ENCODE measurements at places on chromosomes 2 and 18.

DNA sequence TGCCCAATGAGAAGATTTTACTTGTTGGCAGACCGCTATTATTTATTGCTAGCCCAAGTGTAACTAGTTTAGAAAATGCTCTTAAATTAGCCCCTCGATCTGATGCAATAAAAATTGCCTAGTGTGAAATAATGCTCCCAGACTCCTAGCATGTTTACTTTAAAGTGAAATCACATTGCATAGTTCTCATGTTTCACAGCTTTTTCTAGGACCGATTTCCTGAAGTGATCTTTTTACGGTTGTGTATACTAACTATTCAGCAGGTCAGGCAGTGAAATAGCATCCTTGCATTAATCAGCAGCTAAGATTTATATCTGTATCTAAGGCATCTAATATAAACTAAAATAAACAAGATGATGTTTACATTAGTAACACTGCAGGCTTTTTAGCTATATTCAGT lies 52.4 kb downstream of the PMS1 start:
- no peak for DNase-seq

DNA sequence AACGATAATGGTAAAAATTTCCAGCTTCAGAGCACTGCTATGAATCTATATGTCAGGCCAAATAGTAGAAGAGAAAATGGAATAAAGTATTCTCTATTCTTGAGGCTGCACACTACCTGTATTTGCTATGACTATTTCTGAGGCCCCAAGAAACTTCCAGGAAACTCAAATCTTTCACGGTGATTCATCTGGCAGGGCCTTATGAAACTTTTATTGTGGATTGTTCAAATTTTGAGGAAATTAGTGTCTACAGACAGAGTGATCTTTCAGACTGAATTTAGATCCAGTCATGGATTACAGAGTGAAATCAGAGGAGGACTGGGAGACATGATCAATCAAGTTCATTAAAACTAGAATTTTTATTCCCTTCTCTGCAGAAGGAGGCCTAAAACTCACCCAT lies 4.1 kb upstream of the VSNL1 start:
- DNase-seq = no peak

DNA sequence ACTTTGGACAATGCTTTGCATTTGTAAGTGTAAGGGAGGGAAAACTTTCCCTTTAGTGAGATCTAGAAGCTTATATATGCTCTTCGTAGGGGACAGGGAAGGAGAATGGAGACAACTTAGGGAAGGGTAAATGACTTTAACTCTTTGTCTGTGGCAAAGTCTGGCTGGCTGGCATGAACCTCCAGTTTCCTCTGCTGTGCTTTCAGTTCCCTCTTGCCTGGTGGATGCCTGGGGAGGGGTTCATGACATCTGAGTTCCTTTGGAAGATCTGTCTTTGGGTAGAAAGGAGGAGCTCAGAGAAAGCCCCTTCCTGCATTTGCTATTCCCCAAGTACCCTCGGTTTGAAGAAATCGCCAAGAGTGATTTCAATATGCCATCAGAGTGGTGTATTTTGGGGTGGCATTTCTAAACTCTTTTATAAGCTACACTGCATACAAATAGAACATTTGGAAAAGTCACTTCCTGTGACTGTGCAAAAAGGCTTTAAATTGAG lies 143.6 kb downstream of the VAPA start:
- no peak for DNase-seq

GRCh38 chr2:177573120-177573519 lies 180.5 kb downstream of the AGPS start:
- no peak for DNase-seq

GRCh38 chr18:35942661-35943060 lies 29.8 kb upstream of the RMP24 start:
- DNase-seq = no peak

GRCh38 chr2:23293063-23293462 lies 91.9 kb upstream of the KLHL29 start:
- DNase-seq = no peak

DNA sequence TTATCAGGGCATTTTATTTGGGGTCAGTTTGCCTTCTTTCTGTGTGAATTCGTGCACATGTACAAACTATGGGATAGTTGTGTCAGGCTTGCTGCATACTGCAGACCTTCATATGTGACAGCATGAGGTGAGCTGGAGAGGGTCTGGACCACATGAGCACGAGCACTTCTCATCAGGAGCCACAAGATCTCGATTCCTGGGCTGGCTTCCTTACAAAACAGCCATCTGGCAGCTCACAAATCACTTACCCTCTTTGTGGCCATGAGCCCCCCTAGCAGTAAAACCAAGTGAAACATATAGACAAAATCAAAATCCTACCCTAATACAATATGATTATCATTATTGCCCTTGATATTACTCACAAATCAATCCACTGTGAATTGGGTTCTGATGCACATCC lies 121.2 kb downstream of the MTCL1 start:
- DNase-seq = no peak

DNA sequence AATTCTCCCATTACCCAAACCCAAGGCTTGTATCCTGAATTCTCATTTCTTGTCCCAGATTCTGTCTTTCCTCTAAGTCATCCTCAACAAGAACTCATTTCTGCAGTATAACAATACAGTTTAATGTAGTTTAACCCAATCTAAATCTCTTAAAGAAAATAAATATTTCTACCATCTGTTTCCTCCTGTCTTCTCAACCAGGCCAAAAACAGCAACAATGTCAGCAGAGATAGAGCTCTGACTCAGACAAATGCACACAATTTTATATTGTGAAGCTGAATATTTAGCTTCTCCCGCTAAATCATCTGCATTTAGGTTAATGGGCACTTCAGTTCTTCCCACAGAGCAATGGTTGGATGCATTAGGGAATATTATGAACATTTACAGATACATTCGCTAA lies 35.7 kb upstream of the KYNU start:
- DNase-seq = no peak

GRCh38 chr2:172416447-172417058 lies 10.8 kb upstream of the ITGA6 start:
- no peak for DNase-seq

GRCh38 chr2:11466307-11467128 lies 557 bp upstream of the E2F6 start:
- DNase-seq = no peak

- DNase-seq = no peak
Measured at GRCh38 chr2:134361648-134362047, 107.8 kb downstream of the MGAT5 start.

DNA sequence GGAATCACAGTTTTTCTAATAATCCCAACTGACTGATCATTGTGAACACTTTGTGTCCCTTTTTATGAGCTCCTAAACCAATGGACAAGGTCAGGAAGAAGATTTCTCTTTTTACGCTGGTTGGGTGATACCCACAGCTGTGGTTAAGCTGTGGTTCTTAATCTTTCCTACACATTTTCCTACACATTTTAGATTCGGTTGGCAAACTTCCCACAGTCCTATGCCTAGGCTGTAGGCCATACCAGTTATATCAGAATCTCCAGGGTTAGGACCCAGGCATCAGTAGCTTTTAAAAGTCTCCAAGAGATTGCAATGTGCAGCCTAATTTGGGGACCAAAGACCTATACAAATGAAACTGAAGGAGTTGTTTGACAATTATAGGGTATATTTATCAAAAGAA lies 203.0 kb downstream of the SP3 start:
- no peak for DNase-seq

GRCh38 chr2:17940091-17940630 lies 61.7 kb downstream of the KCNS3 start:
- DNase-seq = no peak

DNA sequence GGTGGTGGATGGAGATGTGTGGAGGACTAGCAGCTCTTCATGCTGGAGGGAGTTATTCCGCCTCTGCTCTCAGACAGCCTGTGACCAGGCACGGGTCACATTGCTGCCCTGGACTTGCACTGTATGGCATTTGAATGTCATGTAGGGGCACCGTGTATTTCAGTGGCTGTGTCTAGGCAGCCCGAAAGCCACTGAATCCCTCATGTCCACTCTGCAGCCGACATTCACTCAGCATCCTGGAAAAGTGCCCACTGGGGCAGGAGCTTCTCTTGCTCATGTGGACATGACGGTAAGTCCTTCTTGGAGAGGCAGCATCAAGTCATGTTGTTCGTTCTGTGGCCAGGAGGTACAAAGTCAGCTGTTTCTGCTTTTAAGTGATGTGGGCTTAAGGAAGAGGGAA lies 127.9 kb downstream of the SH3RF3 start:
- no peak for DNase-seq

GRCh38 chr2:30716123-30716900 lies 90.9 kb downstream of the CAPN13 start:
- DNase-seq = no peak

DNA sequence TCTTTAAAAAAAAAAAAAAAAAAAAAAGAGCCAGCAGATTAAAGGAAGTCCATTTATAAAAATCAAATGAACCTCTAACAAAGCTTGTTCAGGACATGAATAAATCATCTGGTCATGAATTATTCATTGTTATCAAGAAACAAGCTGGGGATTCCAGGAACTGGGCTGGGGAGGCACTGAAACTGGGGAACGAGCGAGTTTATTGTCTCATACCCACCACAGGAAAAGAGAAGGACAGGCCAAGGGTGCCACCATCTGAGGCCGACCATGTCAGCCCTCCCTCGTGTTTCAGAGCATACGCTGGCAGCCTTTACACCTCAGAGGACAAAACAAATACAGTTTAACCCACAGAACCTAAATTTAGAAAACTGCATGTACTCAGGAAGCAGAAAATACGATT lies 164.2 kb downstream of the VWC2L start:
- no peak for DNase-seq

DNA sequence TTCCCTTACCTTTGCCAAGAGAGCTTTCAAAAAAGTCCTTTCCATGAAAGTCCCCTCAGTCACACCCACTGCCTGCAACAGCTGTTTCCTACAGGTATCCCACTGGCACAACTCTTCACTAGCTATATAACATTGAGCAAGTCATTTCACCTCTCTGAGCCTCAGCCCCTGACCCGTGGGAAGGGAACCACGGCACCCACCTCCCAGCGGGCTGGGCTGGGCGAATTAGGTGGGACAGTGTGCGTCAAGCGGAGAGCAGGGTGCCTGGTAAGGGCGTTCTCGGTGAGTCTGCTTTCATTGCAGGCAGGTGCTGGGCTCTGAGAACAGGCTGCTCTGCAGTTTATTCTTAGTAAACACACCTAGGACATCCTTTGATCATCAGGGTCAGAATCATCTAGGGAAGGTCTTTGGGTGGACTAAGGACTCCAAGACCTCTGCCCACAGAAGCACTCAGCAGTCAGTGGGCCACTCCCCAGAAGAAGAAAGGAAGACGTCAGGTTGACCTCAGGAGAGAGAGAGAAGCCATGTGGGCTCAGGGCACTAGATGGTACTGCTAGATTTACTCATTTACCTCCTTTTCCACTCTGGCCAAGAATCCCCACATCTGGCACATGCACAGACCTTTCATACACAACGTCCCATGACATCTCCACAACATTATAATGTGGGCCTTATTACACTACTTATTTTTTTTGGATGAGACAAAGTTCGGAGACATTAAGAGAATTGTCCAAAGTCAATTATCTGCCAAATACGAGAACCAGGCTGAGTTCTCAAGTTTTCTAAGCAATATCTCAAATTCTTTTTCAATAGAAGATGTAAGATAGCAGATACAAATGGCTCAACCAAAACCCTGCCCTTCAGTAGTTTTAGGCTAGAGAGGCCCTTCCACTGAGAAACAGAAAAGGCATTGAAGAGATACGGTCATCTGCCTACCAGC lies 79.9 kb downstream of the GALNT14 start:
- DNase-seq = no peak

GRCh38 chr18:73615506-73615905 lies 532.1 kb downstream of the FBXO15 start:
- no peak for DNase-seq

DNA sequence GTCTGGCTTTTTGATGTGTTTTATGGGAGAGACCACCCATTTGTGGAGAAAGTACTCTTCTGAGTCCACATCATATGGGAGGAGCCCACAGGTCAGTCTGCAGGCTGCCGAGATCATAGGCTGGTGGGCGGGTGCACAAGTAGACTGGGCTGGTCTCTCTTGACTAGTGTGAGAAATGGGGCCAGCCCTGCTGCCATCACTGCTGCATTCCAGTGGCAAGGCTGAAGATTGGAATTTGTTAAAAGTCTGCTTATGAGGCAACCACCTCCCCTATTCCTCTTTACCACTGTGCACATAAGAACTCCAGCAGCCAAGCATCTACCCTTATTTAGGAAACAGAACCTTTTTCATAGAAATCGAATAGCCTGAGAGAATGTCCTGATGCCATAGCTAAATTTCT lies 200.7 kb downstream of the DIS3L2 start:
- no peak for DNase-seq

- no peak for DNase-seq
Measured at GRCh38 chr2:216855605-216856004, 4.3 kb downstream of the TNP1 start.

DNA sequence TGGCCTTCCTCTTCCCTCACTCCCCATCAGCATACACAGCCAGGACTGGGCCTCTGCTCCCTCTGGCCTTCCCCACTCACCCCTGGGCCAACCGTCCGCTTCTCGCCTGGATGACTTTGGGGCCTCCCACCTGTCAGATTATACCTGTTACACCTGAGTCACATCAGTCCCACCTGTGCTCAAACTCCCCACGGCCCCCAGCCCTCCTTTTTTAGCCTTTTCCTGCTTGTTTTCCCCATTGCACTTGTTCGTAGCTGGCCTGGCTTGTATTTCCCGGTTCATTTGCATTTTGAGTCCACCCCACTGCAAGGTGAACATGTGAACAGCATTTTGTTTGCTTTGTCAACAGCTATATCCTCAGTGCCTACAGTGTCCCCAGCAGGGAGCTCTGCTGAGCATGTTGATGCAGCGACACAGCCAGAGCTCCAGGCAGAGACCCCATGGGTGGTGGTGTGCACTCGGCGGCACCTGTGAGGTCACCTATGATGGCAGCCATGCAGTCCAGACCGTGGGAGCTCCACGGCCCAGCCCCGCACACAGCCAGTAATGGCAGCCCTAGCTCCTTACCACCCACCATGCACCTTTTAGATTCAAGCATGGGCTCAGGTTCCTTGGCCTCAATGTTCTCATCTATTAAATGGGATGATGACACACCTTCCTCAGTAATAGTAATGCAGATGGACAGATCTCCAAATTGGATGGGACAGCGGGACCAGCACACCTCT lies 276.4 kb upstream of the HS6ST1 start:
- no peak for DNase-seq

DNA sequence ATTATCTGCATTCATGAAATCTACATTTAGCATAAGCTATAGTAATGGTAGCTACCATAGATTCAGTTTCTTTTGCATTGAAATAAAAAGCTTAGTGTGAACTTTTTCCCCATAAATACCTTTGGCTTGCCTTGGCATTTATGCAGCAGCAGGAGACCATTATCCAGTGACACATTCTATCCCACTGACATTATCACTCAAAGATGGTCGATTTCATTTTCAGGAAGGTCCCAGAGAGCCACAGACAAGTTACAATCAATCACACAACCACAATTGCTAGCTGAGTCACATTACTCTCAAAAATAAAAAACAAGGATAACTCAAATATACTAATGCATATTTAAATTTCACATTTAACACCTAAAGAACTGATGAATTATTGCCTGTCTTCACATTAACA lies 512.7 kb upstream of the CDH2 start:
- DNase-seq = no peak

All from stimulated activated CD8-positive, alpha-beta memory T cell treated with anti-CD3 and anti-CD28 coated beads, Interleukin-7, amount 100 ng/mL, for 48 hours (primary cell).